Gastrocnemius medialis (tissue), 4 donors: ENCODE measurements at places on chromosomes 2 and 18. TPM values are rescaled to one million over a fixed set of nuclear protein-coding genes. Genes with fewer than 3 reads are reported as not detected.

DNA sequence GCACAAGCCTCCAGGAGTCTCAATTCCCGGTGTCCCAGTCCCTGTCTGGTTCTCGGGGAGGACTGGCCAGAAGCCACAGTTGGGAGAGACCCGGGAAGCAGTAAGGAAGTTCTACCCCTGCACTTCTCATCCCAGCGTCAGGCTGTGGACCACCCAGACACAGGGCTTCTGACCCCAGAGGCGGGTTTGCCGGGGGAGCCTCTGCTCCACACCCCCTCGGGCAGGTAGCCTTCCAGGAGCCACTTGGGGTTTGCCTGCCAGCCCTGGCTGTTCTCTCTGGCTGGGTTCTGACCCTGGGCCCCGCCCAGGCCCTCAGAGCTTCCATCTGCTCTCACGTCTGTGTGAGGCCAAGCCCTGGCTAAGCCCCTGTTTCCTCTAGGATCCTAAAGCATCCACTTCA is 94.4 kb upstream of the GPC1 start:
- DNase-seq, result no peak

- DNase-seq, result no peak
These were observed 59.1 kb downstream of the MAP3K20 start for GRCh38 chr2:173134703-173135102.

GRCh38 chr2:181626671-181627070 is 30.2 kb downstream of the CERKL start:
- no peak for DNase-seq

- DNase-seq, result no peak
These were observed 131.4 kb upstream of the SLC1A4 start for GRCh38 chr2:64857581-64858471.

DNA sequence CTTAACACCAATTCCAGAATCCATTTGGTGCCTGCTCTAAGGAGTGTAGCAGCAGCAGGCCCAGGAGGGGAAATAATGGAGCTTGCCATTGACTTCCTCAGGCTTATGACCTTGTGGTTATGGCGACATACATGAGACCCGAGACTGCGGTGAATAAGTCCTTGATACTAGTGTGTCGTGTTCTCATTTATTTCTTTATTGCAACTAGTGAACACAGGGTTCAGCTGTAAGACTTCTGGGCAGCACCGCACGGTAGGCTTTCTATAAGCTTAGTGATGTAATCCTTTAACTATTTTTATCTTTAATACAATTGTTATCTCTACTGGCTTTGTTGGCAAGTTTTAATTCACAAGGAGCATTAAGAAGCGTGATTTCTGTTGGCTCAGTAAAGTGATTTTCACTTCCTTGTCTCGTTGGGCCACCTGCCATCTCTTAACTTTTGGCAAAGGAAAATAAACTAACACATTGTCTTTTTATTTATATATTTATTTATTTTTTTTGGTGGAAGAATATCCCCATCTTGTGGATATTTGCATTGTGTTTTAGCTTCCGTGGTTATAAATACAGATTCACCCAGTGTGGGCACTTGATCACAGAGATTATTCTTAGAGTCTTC is 139.8 kb downstream of the LTBP1 start:
- DNase-seq, result no peak

The LMAN1 gene
- 74.8 TPM for total RNA-seq
